ENCODE measurements at places on chromosomes 3 and 15.

DNA sequence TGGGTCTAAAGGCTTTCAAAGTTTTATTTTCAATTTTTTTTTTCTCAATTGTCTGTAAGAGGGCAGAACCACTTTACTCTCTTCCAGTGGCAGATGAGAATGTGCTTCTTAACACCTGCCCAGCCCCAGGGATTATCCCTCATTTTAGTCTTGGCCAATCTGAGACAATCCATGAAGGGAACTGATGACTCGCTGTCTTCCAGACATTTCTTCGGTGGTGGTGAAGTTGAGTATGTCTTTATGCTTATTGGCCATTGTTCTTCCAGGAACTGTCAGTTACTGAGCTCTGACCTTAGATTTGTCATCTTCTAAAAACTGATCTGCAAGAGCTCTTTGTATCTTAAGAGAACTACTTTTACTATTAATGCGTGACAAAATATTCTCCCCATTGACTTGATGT, 139.5 kb downstream of the TJP1 start:
- no peak for ATAC-seq

- no peak for ATAC-seq
Measured at GRCh38 chr15:62665449-62665848, 377.1 kb upstream of the TPM1 start.

GRCh38 chr3:39935261-39935660, 125.9 kb downstream of the MYRIP start:
- ATAC-seq: no peak

GRCh38 chr3:70813311-70813710, 500.9 kb upstream of the MDFIC2 start:
- no peak for ATAC-seq

- ATAC-seq: no peak
Measured at GRCh38 chr3:14460342-14461005, 58.1 kb downstream of the SLC6A6 start.

GRCh38 chr3:193997228-193998122, 138.5 kb upstream of the HES1 start:
- ATAC-seq: peak; percentile 77

- ATAC-seq: no peak
Measured at GRCh38 chr3:79016587-79017376, 751.0 kb downstream of the ROBO1 start.

GRCh38 chr3:169022457-169022856, 641.1 kb downstream of the MECOM start:
- ATAC-seq: no peak

Measured in motor neuron (in vitro differentiated cells).